ENCODE measurements at places on chromosomes 12 and 14.

GRCh38 chr14:79375356-79375755, 835.9 kb downstream of the DIO2 start:
- no peak for DNase-seq

GRCh38 chr14:89232265-89233070, 184.6 kb downstream of the FOXN3 start:
- DNase-seq: no peak

GRCh38 chr12:62714774-62715721, 219.9 kb downstream of the PPM1H start:
- DNase-seq: no peak

GRCh38 chr12:11568155-11568761, 81.2 kb upstream of the ETV6 start:
- DNase-seq: no peak

GRCh38 chr12:82144505-82144904, 213.7 kb downstream of the CCDC59 start:
- no peak for DNase-seq

DNA sequence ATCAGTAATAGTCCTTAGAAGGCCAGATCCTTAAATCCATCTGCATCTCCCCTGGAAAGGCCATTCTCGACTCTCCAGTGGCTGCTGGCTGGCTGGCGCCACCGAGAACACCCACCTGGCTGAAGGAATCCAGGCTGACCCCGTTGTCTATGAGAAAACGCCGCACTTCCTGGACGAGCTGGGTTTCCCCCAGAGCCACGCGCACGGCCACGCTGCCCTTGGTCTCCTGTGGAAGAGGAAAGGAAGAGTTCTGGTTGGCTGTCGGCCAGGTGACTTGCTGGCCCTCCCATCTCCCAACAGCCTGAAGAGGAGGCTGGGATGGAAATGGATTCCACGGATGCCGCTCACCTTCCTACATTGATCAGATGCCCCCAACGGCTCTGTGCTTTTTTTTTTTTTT, 23.9 kb downstream of the RBM19 start:
- no peak for DNase-seq

DNA sequence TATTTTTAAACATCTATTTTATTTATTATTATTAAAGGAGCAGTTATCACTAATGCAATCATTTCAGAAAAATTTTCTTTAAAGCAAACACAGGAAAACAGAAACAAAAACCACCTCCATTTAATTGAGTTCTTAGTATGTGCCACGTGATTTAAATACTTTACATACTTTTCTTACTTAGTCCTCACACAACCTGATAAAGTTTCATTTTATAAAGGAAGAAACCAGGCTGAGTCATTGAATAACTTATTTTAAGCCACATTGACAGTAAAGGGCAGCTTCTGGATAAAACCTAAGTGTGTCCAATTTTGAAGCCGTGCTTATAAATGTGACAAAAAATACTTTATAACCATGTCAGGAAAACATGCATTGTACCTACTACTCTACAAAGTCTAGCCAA, 57.1 kb upstream of the PCED1B start:
- DNase-seq: no peak

- DNase-seq: peak; percentile 12
These were observed 508.6 kb downstream of the FLRT2 start for GRCh38 chr14:86038387-86039042.

- no peak for DNase-seq
These were observed 359.9 kb downstream of the RGS6 start for GRCh38 chr14:72291908-72292688.
